ENCODE measurements at places on chromosomes 1 and 21. TPM values are rescaled to one million over a fixed set of nuclear protein-coding genes. Genes with fewer than 3 reads are reported as not detected.
A peak's percentile ranks its signal among the peaks of the same experiment; 100 is the strongest.

DNA sequence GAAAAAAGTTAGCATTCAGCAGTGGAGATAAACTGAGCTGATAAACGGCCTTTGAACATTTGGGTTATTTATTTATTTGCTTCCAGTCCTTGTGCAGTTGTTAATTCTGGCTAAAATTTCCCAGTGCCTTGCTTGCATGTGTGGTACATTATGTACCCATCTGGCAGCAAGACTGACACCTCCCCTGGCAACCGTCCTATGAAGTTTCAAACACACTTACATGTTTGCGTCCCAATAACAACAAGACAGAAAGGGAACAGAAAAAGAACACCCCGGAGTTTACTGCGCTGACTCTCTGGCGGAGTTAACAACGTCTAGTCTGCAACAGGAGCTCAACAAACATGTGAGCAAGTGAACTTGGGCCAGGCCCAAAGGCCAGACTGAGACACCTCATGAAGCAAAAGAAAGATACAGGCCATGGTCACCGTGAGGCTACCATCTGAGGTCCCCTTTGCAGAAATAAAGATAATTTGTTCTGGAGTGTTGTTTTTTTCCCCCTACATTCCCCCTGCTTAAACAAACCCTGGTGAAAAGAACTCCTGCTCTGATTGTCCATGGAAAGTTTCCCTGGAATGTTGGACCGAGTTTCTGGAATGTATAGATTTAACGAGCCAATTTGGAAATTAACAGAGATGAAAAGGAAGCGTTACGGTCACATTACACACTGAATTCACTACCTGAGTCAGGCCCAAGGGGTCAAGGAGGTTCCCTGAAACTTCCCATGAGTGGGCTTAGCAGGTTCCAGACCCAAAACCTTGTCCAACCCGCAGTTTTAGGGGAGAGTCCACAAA lies 33.4 kb downstream of the TRABD2B start:
- DNase-seq, result peak; percentile 51

DNA sequence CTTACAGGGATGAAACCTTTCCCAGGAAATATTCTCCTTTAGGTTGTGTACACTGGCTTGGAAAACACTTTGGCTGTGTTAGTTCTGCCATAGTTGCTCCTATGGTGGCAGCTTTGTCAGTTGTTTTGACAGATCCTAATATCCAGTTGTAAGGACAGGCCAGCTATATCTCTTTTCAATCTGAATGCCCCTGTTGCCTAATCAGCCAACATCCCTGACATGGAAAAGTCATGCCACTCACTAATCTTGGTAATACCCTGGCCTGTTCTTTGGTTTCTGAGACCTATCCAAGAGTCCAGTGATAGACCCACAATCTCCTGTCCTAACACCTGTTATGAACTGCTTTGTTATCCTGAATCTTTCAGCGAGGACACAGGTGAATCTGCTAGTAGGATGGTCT lies 148.8 kb downstream of the MRPL39 start:
- no peak for DNase-seq

- peak; percentile 79 for DNase-seq
Measured at GRCh38 chr1:21909787-21910503, 27.2 kb downstream of the HSPG2 start.

- no peak for DNase-seq
Measured at GRCh38 chr1:53549287-53549686, 90.1 kb downstream of the DMRTB1 start.

The TINAGL1 gene
- total RNA-seq, result 175 TPM

- DNase-seq, result no peak
Measured at GRCh38 chr1:119731741-119732430, 20.2 kb downstream of the PHGDH start.

The TAL1 gene
- 5.1 TPM for total RNA-seq

DNA sequence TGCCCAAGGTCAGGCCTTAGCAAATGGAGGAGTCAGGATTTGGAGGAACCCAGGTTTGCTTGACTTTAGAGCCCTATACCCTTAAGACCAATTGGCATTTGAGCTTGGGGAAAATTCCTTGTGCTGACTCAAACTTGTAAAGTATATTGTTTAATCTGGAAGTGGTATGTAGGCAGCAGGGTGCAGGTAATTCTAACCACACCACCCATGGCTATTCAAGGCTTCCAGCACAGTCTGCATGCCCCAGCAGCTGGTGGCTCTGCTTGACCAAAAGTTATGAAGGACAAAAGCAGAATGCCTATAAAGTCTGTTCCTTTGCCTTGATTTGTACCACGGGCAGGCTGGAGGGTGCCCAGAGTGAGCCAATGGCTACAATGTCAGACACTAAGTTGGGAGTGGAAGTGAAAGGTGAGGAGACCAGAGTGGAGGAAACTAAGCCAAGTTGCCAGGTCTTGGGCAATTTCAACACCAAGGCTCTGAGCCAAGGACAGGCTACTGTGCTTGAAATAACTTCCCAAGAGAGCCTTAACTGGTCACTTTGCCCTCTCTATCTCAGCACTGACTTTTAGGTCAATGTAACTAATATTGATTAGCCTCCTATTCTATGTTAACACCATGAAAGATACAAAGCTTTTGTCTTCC lies 4.7 kb upstream of the G0S2 start:
- no peak for DNase-seq

The KIAA1614 gene
- 9.3 TPM for total RNA-seq

The CELA2A gene
- total RNA-seq, result not detected

Measured in left cardiac atrium (tissue), 4 donors.